Transverse colon (tissue), 4 donors: ENCODE measurements at places on chromosomes 12 and 14.

DNA sequence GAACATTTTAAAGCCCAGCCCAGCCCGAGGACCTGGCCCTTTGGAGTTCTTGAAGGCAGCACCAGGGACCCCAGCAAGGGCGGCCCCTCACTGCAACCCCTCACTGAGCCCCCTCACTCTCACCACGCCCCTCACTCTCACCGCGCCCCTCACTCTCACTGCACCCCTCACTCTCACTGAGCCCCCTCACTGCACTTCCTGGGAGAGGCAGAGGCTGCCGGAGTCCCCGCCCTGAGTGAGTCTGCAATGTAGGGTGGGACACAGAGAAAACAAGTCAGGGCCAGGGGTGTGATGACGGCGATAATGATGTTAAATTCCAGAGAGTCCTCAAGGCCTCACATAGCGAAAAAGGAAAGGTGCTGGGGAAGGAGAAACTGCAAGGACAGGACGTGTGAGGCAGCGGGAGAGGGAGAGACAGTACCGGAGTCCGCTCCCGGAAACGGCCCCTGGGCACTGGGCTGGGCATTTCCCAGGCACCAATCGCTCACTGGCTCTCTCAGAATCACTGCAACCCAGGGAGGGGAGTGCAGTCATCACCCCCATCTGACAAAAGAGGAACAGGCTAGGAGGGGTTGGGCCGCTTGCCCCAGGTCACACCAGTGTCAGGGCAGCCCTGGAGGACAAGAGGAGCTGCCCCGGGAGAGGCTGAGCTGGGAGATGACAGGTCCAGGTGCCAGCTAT lies 24.9 kb downstream of the CCDC88C start:
- DNase-seq, result no peak

GRCh38 chr14:21734457-21735074 lies 60.9 kb upstream of the OR4E1 start:
- no peak for DNase-seq

- no peak for DNase-seq
Measured at GRCh38 chr12:119181202-119181601, 2.5 kb downstream of the HSPB8 start.

GRCh38 chr12:3310271-3311026 lies 180.6 kb upstream of the PRMT8 start:
- DNase-seq, result no peak

GRCh38 chr12:122738571-122738970 lies 7.9 kb upstream of the HCAR1 start:
- DNase-seq, result no peak

DNA sequence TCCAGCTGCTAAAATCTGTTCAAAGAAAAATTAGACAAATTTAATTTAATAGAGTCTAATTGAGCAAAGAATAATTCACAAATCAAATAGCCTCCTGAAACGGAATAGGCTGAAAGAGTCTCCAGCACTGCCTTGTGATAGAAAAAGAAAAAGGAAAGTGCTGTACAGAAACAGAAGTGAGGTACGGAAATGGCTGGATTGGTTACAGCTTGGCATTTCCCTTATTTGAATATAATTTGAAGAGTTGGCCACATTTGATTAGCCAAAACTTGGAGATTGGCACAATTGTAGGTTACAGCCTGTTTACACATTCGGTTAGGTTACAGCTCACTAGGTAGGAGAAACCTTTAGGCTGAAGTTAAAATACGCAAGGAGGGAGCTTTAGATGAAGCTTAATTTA lies 24.8 kb upstream of the PCED1B start:
- no peak for DNase-seq

GRCh38 chr12:10048526-10048925 lies 18.0 kb downstream of the CLEC9A start:
- DNase-seq, result no peak

GRCh38 chr12:75814851-75815754 lies 216.5 kb downstream of the PHLDA1 start:
- DNase-seq, result no peak

DNA sequence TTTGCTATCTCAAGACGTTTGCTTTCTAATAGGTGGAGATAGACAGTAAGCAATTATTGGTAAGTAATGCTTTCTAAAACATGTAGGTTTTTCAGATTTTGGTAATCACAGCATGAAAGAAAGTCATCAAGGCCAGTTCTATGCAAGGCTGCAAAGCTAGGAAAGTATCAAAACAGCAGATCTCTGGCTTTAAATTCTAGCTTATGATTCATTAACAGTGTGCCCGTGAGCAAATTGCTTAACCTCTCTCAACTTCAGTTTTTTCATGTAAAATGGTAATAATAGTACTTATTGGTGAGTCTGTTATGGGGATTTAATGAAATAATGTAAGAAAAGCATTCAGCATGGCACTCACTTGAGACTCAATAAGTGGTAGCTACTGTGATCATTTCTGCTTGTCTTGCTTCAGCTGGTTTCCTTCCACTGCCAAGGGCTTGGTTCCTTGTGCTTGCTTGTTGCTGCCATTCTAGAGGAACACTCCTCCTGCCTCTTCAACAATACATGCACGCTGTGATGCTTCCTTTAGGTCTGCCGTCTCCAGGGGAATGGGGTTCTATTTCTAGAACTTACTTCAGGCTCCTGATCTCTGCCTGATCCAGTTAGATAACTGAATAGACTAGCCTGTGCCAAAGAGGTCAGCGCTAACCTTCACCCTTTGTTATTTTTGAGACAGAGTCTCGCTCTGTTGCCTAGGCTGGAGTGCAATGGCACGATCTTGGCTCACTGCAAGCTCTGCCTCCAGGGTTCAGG lies 88.4 kb downstream of the CAND1 start:
- no peak for DNase-seq

GRCh38 chr12:105292705-105293104 lies 37.8 kb upstream of the C12orf75 start:
- no peak for DNase-seq
